Activated naive CD4-positive, alpha-beta T cell treated with anti-CD3 and anti-CD28 coated beads for 36 hours (primary cell): ENCODE measurements at places on chromosomes 5 and 9.

- no peak for DNase-seq
These were observed 157.0 kb upstream of the NTRK2 start for GRCh38 chr9:84512493-84512892.

DNA sequence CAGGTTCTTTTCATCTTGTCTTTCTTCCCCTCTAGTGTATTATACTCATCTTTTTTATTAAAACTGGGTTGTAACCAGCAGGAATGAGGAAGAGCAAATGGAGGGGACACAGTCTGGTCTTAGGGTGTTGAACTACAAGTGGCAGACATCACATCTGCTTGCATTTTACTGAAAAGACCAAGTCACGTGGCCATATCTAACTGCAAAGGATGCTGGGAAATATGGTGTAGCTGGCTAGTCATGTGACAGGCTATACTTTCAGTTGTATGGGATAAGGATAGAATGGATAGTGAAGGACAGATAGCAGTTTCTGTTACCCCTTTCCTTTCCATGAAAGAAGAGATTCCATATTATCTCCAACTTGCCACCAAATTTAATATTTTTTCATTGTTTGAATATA is 13.0 kb upstream of the FGD3 start:
- no peak for DNase-seq

DNA sequence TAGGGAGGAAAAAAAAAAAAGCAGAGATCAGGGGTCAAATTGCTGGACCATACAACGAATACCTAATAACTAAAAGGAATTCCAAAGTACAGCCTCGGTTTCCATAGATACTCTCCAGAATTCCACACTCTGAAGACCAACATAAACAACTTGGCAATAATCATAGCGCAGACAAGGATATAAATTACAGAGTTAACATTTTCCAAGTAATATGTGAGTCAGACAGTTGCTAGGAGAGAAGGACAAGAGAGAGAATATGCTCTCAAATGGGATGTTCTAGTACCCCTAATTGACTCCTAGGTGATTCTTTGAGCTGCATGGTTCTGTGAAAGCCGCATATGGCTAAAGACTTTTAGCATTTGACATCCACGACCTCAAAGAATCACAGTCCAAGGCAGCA is 165.2 kb downstream of the FRMD3 start:
- no peak for DNase-seq

DNA sequence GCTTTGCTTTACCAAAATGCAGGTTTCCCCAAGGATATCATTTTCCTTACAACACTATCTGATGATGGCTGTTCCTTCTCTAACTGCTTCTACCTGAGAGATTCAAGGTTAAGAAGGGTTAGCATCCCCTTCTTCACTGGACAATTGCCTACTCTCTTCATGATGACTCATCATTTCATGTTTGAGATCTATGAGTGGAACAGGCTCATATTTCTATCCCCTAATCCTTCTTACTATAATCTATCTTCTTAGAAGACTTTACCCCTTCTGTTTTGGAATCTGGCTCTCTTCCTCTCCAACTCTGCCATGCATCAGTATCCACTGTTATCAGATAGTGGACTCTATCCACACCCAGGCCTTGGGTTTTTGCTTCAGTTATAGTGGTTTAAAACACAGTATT is 54.3 kb downstream of the NR3C1 start:
- no peak for DNase-seq

DNA sequence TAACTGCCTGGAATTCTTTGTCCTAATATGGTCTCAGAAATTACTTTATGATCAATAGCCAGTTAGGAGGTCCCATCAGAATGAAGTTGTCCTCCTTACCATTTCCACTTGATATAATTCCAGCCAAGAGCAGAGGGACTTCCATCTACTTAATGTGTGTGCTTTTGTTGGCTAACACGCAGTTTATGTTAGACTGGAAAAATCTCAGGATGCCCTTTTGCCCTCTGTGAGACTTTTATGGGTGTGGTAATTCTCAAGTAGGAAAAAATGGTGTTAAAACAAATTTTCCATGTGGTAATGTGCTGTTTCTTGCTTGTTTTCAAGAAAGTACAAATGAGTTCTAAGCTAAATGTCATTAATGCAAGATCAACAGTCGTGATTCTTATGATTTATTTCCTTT is 327.1 kb downstream of the MTRR start:
- no peak for DNase-seq

DNA sequence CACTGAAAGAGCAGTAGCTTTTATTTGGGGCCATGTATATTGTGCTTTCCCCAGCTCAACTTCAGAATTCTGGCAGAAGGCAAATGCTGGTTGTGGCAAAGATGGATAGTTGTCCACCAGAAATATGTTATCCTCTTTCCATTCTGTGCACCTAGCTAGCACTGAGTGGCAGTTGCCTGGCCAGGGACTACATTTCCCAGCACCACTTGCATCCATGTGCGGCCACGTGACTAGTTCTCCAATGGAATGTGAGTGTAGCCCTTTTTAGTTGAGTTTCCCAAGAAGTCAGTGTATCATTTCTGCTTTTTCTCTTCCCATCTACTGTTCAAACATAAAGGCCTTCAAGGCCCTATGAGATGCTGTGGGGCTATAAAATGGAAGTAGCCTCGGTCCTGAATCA is 354.0 kb upstream of the CLINT1 start:
- DNase-seq: no peak

DNA sequence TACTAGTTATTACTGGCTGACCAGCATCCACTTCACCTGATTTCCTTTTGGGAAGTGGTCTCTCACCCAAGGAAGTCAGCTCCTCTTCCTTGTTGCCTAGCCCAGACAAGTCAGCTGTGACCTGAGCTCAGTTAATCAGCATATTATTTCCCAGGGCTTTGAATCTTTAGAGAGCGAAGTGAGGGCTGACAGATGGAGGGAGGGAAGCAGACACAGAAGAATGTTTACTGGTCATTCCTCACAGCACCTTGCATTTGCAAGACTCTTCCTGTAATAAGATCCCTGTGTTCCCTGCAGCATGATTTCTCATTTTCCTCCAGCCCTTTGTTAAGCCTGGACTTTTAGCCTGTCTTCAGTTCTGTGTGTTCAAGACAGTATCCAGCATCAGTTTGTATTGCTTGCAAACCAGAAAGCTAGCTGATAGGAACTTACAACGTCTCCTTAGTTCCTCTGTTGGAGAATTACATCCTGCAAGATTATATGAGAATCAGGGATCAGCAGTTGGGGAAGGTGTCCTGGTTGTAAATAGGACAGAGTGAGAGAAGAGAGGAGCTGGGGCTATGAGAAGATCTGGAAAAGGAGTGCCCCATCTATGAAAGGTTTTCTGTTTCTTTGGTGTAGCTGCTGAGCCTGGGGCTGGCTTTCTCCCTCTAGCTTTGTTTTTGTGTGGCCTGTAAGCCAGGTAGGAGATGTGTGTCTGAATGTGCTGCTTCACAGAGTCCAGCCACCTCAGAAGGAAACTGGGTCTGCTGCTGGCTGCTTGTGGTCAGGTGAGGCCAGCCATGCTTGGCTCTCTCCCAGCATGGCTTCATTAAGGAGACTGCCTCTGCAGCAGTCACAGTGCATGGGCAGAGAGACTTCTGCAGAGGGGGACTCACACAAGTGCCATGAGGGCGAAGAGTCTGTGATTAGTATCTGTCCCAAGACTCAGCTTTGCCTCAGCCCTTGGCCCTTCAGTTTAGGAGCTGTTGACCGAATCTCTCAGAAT is 50.3 kb downstream of the MAN2A1 start:
- DNase-seq: no peak

GRCh38 chr5:164277720-164278119 is 772.3 kb downstream of the MAT2B start:
- DNase-seq: no peak

- DNase-seq: peak; percentile 49
These were observed 28.1 kb upstream of the F2RL1 start for GRCh38 chr5:76790632-76791290.

GRCh38 chr5:6517510-6517909 is 68.9 kb downstream of the UBE2QL1 start:
- no peak for DNase-seq

GRCh38 chr5:1324301-1324700 is 20.6 kb downstream of the CLPTM1L start:
- DNase-seq: no peak

DNA sequence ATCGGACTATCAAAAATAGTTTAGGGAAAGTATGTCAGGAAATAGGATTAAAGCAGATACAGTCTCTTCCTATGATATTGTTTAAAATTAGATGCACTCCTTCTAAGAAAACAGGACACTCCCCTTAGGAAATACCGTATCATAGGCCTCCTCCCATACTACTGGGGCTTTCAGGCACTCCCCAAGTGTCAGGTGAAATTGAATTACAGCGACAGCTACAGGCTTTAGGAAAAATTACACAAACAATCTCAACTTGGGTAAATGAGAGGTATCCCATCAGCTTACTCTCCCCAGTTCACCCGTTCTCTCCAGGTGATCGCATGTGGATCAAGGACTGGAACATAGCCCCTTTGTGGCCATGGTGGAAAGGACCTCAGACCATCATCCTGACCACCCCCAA is 110.4 kb upstream of the EPB41L4A start:
- no peak for DNase-seq

GRCh38 chr5:38404667-38405276 is 146.4 kb downstream of the EGFLAM start:
- peak; percentile 44 for DNase-seq

DNA sequence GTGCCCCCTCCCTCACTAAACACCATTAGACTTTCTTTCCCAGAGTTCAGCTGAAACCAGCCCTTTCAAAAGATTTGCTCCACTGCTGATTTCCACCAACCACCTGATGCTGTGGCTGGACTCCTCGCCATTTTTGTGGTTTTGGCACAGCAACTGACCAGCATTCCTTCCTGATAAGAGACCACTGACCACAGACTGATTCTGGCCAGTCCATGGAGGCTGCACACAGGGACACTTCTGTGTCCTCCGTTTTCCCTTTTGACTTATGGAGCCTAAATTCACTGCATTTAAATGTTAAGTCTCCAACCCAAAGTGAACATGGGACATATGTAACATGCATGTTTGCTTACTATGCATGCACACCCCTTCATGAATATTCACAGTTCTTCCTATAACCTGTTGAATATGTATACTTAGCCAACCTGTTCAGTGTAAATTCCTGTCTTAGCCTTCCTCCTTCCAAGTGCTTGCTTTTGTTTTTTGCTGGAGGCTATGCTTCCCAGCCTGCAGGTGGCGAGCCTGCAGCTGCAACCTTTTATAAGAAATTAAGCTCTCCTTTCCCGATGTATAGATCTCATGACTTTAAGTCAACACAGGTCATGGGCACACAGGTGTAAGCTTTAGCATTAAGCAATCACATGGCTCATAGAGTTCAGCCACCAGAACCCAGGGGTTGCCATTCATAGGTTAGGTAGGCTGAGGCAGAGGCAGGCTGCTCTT is 78.7 kb downstream of the ACTL7B start:
- no peak for DNase-seq

GRCh38 chr9:103242025-103242424 is 246.9 kb downstream of the CYLC2 start:
- DNase-seq: no peak

DNA sequence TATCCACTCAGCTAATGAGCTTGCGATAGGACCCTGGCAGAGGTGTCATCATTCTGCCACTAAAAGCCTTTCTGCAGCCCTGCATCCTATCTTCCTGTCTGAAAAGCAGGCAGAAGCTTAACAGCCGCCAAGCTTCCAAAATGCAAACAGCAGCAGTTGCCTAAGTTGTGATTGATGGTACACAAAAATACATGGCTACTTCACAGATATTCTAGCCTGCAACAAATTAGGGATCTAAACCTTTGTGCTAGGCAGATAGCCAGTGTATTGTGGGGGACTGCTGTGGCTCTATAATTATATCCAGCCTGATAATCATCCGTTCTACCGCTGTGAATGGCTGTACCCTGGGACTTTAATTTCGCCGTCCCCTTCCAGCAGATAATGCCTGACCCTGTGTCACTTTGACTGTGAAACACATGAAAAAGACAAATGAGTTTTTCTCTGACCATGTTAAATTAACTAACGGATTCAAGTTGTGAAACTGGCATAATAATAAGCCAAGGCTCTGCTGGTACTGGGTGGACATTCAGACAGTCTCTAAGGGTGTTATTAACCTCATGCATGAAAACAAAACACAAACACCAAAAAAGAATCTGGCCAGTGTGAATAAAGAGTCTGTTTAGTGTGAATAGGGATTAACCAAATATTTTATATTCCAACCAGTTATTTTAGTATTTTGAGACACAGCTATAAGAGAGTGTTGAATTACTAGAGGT is 45.9 kb downstream of the SEMA6A start:
- no peak for DNase-seq

- DNase-seq: no peak
These were observed 19.5 kb downstream of the CXXC5 start for GRCh38 chr5:139667730-139668063.

DNA sequence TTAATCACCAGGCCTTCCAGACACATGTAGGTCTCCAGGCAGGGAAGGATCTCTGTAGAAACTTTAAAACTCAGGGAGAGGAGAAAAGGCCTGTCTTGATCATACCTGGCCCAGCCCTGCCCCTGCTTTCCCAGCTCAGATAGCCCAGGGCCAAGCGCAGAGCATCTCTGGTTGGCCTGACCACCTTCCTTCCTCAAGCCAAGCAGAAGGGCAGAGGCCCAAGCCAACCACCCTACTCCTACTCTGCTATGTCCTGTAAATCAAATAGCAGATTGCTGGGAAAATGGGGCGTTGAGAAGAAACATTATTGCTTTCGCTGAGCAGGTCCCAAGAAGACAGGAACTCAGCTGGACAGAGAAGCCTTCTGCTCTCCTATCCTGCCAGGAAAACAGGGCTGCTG is 14.3 kb downstream of the ENHO start:
- DNase-seq: no peak

- no peak for DNase-seq
These were observed 108.8 kb downstream of the HMHB1 start for GRCh38 chr5:143920772-143921171.

GRCh38 chr5:15446552-15446951 is 53.4 kb upstream of the FBXL7 start:
- DNase-seq: no peak

GRCh38 chr9:130962418-130963316 is 23.6 kb upstream of the FIBCD1 start:
- no peak for DNase-seq

GRCh38 chr9:72220589-72220988 is 71.3 kb downstream of the GDA start:
- no peak for DNase-seq

- no peak for DNase-seq
These were observed 39.5 kb downstream of the ADAMTS12 start for GRCh38 chr5:33852319-33852718.

DNA sequence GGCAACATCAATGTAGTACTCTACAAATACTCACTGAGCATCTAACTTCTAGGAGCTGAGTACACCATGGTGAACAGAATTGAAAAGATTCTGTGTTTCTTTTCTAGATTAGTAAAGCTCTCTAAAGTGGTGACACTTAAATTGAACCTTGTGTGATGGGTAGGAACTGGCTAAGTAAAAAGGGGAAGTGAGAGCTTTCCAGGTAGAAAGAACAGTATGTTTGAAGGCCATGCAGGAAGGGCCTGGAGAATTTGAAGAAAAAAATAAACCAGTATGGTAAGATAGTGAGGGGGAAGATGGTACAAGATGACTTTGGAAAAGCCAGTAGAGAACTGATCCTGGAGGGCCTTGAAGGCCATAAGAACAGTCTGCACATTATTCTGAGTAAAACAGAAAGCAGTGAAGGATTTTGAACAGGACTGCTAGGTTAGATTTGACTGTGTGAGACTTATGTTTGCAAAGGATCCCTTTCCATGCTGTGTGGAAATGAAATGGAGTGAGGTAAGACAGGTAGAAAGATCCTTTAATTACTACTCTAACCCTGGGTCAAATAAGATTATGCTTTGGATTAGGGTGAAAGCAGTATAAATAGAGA is 46.7 kb upstream of the UBQLN1 start:
- DNase-seq: no peak
